Kidney glomerular epithelial cell (primary cell): ENCODE measurements at places on chromosomes 2 and 18.

DNA sequence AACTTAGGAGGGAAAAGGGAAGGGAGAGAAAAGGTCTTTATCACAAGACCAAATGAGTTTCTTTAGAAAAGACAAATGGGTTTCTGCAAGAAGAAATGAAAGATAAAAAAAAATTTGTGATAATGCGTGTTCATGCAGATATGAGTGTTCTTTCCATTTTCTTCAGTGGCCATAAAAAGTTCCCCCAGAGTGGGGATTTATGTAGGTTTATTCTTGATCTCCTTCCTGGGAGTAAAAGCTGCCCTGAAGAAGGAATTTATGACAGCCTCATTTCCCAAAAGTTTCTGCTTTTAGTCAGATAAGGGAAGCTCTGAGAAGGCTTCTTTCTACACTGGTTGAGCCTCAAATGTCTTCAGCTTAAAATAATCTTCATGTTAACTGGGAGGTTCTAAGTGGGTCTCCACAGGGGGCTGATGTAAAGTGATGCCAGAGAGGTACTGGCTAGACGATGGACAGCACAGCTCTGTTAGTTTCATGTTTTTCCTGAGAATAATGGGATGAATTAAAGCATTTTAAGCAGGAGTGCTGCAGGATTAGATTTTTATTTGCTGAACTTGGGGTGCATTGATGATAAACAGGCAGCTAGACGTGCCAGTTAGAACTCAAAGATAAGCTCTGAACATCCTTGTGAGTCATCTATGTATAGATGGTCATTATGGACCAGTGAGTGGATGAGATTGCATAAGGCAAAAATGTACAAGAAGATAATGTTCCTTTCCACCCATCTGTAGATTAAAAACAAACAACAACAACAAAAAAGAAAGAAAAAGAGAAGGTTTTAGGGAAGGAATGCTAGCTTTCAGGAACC, 99.4 kb upstream of the MSH2 start:
- DNase-seq: no peak

- no peak for DNase-seq
These were observed 666.5 kb downstream of the ADCYAP1 start for GRCh38 chr18:1571206-1571605.

DNA sequence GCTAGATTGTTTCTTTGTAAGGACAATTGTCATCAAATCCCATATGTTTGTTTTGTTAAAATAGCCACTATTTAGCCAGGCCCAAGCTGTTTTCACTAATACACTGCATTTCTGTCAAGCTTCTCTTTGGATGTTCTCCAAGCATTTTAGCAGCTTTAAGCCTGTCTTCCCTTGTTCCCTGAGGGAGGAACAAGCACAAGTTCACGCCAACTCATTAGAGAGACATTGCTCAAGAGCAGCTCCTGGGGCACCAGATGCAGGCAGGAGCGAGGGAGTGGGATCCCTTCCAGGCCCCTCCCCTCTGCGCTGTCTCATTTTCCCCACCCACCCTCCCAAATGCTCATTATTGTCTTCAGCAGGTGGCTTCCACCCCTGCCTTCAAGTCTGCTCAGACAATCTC, 32.6 kb upstream of the PPP3R1 start:
- DNase-seq: no peak

GRCh38 chr18:3679241-3679640, 229.3 kb downstream of the TGIF1 start:
- no peak for DNase-seq

- no peak for DNase-seq
These were observed 12.3 kb upstream of the AGXT start for GRCh38 chr2:240856151-240856980.

DNA sequence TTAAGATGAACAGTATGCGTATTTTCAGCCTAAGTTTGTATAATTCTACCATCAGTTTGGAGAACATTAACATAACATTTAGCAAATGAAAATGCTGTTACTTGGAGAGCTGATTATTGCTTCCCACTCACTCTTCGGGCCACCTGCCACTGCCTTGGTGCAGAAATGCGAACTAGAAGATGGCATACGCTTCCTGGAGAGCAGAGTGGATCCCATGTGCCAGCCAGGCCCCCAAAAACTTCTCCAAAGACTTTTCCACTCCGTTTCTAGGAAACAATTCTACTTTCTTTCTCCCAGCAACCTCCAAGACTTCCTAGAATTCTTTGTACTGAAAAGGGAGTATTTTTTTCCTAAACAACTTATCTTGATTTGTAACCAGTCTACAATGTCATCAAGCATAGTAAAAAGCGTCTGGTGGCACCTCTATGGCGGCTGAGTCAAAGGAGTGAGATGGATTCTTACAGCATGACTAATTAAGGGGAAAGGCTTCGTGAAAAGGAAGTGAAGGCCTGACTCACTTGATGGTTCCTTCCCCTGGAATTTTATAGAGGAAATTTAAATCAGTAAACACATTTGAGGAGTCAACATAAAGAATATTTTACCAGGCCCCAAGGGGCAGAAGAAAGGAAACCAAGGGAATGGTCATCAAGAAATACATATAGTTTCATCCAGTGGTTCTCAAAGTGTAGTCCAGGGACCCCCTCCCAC, 36.6 kb downstream of the FEZ2 start:
- DNase-seq: peak; percentile 91

- DNase-seq: no peak
These were observed 37.6 kb downstream of the SFXN5 start for GRCh38 chr2:73033766-73034381.

- no peak for DNase-seq
These were observed 75.6 kb downstream of the TPGS2 start for GRCh38 chr18:36752929-36753865.

DNA sequence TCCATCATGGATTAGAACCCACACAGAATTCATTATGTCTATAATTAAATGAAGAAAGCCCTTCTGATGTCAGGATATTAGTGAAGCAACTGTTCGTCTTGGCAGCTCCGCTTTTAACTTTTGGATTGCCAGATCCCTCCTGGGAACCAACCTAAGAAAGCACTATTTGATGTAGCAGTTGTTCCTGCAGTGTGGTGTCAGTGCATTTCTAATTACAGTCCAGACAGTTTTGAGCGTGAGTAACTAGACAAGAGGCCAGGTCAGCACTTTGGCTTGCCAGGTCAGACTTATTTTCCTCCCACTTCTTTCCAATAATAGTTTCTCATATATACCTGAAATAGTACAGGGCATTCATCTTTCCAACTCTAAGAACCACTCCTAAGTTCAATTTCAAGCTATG, 13.8 kb downstream of the NRXN1 start:
- DNase-seq: no peak

GRCh38 chr2:218516614-218517013, 51.5 kb downstream of the USP37 start:
- DNase-seq: no peak

DNA sequence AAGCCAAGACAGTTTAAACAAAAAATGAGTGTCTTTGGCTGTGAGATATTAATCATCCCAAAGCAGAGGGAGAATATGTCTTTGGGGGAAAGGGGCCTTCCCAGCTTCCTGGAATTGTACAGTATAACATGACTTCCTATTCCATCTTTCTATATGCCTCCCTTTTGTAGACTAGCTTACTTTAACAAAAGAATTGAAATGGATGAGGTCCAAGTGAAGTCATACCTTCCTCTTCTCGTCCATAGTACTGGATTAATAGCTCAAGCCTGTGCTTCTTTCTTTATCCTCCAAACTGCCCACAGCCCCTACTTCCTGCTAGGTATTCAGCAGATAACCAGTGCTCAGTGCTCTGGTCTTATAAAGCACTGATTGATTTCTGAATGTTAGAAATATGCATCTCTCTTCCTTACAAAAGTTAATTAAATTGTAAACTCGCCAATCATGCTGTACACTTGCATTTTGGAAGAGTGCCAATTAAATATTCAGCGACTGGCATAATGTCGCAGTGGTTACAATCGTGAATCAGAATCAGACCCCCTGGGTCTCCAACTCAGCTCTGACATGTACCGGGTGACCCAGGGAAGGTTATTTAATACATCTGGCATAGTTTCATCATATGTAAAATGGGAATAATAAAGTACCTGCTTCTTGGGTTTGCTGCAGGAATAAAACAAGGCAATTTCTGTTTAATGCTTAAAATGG, 325.1 kb downstream of the RND3 start:
- DNase-seq: no peak

GRCh38 chr2:217402761-217403383, 543.0 kb upstream of the TNP1 start:
- DNase-seq: no peak

GRCh38 chr2:100733391-100734187, 86.3 kb upstream of the NPAS2 start:
- no peak for DNase-seq

GRCh38 chr2:122070241-122070731, 314.8 kb downstream of the TSN start:
- peak; percentile 85 for DNase-seq

DNA sequence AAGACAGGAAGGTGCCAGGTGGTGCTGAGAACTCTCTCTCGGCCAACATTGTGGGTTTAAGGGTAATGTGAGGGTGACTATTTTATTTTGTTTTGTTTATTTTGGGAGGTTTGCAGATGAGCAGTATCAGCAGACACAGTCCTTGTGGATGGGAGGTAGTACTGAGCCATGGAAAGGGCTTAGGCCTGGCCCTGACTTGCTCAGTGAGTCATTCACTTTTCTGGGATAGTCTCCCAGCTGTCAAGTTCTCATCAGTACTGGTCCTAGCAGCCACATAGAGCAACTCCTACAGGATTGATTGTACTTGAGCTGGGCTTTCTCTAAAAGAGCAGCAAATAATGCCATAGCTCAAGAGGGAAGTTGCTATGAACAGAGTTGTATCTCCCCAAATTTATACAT, 175.2 kb downstream of the LOXHD1 start:
- no peak for DNase-seq

- DNase-seq: no peak
These were observed 208.9 kb upstream of the HDAC4 start for GRCh38 chr2:239609607-239610310.

GRCh38 chr2:99336804-99337112, 431 bp upstream of the EIF5B start:
- DNase-seq: no peak

DNA sequence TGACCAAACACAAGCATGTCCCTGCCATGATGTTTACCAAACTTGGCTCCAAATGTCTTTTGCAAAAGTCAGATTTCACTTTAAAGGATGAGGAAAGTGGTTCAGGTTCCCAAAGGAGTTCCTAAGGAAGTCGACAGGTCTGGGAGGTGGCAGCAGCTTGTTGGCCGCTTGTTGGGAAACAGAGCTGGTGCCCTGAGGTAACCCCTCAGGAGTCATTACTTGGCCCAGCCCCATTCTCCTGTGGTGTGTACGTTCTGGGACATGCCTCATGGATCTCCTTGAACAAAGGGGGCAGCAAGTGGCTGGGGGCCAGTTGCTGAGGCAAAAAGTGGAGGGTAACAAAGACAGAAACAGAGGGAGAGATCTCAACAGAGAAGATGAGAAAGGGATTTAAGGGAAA, 10.9 kb downstream of the TMBIM1 start:
- no peak for DNase-seq

DNA sequence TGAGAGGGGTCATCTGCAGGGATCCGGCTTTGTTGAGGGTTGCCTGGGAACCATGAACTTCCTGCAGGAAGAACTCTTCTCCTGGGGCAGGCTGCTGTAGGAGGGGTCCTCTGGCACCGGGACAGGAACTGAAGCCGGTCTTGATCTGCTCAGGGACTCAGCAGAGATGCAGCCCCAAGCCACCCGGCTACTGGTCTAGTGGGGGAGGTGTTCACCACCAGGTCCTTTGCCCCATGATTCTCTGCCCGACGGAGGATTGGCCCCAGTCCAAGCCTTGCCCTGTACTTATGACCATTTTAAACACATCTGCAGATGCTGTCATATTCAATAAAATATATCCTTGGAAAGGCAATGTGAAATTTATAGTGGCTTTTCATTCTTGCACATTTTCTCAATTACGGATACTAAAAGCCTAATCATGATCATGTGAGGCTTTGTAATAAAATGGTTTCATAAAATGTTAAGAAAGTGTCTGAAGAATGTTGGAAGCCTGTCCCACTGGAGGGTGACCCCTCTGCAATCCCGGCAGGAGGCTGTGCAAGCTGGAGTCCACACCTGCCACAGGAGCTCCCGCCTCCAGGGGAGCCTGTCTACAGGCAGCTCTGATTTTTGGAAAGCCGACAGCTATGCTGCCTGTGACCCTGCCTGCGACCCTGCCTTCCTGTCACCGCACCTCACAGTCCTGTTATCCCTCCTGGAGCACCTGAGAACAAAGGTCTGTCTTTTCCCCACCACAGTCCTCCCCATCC, 98.8 kb upstream of the TAF1B start:
- no peak for DNase-seq

DNA sequence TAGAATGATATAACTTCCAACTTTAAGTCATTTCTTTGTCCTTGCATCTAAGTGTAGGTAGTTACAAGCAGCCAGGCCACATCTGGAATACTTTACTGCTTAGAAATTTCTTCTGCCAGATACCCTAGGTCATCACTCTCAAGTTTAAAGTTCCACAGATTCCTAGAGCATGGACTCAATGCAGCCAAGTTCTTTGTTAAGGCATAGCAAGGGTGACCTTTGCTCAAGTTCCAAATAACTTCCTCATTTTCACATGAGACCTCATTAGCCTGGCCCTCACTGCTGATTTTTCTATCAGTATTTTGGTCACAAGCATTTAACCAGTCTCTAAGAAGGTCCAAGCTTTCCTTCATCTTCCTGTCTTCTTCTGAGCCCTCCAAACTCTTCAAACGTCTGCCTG, 7.8 kb upstream of the UGT1A9 start:
- DNase-seq: no peak

GRCh38 chr18:28514699-28515098, 337.8 kb upstream of the CDH2 start:
- DNase-seq: no peak

DNA sequence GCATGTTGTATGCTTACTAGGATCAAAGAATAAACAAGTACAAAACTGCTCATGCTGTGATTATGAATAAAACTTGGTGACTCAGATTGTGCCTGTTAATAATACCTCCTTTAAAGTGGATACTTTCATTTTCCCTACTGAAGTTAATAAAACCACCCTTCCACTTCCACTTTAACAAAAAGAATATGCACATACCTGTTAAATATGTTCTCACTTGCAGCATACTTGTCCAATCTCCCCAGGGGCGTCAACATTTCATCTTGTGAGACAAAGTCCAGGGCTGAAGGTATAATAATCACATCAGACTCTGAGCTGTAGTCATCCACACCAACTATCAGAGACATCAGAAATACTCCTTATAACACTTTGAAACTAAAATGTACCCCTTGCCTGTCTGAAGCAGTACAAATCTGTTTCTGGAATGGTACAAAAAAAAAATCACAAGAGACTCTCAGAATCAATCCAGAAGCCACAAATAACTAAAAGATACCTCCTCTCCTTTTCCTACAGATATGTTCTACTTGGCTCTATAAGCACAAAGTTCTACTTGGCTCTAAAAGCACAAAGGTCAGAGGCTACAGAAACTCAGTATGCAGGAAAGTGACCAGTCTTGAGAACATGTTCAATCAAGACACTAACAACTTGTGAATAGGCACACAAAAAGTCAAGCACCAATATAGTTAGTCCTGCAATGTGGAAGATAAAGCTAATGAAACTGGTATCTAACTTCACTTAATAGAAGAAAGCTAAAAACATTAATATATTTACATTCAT, 19.3 kb downstream of the PPP4R1 start:
- DNase-seq: no peak

GRCh38 chr18:22485808-22486244, 68.1 kb upstream of the CTAGE1 start:
- DNase-seq: no peak
